ENCODE measurements at places on chromosomes 4 and X.

GRCh38 chrX:153732401-153732800, 7.7 kb downstream of the ABCD1 start:
- no peak for DNase-seq

DNA sequence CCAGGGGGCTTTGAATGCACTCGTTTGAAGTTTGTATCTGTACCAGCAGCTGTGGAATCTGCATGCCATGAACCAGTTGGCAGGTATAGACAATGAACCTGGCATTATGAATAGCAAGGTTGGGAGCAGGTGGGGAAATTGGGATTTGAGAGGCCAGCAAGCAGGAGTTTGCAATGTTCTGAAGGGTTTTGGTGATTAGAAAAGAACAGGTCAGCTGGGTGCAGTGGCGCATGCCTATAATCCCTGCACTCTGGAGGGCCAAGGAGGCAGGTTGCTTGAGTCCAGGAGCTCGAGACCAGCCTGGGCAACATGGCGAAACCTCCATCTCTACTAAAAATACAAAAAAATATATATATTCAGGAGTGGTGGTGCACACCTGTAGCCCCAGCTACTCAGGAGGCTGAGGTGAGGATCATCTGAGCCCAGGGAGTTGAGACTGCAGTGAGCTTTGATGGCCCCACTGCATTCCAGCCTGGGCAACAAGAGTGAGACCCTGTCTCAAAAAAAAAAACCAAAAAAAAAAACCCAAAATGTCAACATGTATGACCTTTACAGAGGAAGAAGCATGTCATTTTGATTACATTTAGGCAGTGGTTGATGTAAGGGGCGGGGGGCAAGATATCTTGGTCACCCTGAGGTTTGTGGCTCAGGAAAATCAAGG, 63.9 kb downstream of the TSC22D3 start:
- DNase-seq, result no peak

GRCh38 chr4:107618656-107619055, 101.4 kb downstream of the PAPSS1 start:
- no peak for DNase-seq

DNA sequence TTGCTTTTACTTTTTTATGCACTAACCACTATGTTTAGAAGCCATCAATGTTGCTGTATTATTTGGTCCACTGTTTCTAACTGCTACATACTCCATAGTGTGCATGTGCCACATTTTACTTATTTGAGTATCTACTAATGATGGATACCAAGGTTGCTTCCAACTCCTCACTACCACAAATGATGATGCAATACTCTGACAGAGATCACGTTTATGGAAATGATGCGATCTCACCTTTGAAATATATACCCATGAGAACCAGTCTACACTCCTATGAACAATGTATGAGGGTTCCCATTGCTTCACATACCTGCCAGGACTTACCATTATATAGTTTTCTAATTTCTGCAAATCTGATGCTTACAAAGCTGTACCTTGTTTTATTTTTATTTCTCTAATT, 44.2 kb downstream of the HUWE1 start:
- no peak for DNase-seq

DNA sequence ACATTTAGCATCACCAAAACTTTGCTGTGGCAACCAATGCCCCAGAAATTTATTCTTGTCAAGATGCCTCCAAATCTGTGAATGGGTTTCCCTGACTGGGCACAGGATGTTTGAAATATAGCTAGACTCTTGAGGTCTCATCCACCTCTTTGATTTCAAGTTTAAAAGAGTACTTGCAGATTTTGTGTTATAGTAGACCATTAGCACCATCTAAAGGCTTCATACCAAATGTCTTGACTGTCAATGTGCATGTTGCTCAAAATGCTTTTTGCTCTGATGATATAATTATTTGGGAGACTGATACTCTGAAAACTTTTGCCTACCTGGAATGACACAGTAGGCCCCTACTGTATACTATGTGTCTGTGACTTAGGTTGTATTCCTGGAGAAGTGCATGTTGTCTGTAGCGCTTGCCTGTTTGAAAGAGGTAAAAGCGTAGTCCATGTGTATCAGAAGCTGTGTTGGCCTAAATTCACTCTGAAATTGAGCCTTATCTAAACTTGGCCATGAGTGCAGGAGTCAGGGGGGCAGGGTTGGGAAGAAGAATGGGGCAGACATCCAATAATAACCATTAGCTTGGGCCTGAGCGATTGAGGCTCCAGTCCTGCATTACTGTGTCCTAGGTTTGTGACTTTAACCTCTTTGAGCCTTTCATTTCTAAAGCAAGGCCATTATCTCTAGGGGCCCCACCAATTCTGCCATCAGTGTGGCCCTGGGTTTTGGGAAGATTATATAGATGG, 33.8 kb downstream of the NDP start:
- no peak for DNase-seq

GRCh38 chrX:6505960-6506359, 29.0 kb downstream of the VCX3A start:
- DNase-seq, result no peak
